Left cardiac atrium (tissue), 4 donors: ENCODE measurements at places on chromosomes 1 and 21. TPM values are rescaled to one million over a fixed set of nuclear protein-coding genes. Genes with fewer than 3 reads are reported as not detected.

DNA sequence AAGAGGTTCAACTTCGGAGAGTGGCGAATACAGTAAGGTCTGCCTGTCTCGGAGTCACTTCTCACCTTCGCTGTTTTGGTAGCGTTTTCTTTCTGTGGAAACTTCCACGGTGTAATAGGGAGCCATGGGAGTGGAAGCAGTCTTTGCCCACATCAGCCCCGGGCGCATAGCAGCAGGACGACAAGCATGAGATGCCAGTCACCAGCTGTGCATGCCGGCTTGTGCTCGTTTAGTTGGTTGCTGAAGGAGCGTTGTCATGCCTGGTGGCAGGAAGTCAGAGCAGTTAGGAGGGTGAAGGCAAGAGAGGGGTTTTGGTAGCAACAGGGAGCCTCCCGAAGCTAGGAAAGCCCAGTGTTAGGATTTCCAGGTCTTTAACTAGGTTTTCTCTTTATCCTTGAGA, 58.8 kb downstream of the MRPS6 start:
- no peak for DNase-seq

DNA sequence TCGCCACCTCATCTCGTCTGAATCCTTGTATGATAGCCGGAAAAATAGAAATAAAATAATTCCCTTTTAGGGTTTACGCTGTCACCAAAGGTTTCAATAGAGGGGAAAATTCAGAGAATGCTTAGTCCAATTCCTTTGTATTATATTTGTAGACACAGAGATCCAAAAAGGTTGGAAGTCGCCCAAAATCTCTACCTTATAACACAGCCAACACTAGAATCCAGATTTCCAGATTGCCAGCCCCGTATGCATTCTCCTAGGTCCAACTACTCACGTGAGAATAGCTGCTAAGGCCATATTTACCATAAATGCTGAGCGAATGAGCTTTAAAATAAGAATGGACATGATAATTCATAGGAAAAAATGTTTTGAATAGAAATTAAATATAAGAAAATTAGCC, 124.5 kb downstream of the KCNK1 start:
- no peak for DNase-seq

The DDX59 gene
- 11.9 TPM for total RNA-seq

DNA sequence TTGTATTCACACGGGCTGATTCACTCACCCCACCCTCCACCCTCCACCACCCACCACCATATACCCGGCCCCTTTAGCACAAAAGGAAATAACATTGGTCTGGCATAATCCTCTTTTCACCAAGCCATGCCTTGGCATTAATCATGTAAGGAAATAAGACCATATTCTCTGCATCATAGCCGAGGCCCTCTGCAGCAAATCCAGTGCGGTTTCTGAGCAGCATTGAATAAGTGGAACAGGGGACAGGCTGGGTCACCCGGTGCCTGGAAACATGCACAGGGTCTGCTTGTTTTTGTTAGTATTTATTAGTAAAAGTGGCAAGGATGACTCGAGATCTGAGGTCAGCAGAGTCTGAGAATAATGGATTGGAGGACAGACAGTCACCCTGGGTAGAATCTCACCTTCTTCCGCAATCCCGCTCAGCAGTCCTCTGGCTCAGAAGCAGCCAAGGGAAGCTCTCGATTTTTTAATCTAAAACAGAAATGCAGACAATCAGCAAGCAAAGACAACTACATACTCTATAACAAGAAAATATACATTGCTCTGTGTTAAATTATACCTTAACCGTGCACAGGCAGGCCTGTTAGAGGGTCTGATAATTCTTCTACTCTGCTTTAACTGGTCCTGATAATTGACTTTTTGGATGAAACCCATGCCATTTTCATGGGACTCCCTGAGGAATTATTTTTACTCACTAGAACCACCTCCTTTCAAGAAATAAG, 52.4 kb upstream of the CDC42BPA start:
- no peak for DNase-seq

DNA sequence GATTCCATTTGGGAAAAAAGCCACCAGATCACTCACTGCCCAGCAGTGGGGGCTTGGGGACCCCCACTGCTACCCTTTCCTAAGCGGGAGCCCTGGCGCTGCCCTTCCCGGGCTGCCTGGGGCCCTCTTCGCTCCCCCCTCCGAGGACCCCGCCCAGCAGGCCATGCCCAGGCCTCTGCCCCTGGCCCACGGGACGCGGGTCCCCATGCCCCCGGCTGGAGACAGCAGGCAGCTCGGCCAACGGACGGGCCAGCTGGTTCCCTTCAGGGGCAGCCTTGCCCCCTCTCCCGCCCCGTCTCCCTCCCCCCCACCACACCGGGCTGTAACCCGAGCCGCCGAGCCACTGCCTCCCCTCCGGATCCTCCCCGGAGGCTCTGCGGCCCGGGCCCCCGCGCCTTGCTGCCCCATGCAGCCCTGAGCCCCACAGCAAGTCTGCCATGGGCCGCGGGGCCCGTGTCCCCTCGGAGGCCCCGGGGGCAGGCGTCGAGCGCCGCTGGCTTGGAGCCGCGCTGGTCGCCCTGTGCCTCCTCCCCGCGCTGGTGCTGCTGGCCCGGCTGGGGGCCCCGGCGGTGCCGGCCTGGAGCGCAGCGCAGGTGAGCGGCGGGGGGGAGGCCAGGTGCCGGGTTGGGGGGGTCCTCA, at the start of gene MMP23B:
MMP23B (plus strand) TSS at position 392 of the 639 bp plus-strand sequence; CDS start at position 438, 46 bp downstream.
- peak; percentile 38 for DNase-seq

DNA sequence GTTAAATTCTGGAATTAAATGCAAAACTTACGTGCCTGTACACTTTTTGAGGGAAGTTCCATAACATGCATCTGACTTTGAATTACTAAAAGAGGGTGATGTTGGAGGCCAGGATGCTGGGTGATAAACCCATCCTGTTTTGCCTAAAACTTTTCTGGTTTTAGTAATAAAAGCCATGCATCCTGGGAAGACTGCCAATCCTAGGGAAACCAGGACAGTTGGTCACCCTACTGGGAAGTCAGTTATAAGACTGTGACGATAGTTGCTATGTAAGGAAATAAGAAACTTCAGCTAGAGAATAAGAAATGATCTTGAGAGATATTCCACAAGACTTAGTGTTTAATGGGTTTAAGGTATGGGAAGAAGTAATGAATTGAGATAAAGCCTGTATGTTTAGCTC, 336.6 kb upstream of the LYPLAL1 start:
- DNase-seq: no peak

The GJA9 gene
- not detected for total RNA-seq

DNA sequence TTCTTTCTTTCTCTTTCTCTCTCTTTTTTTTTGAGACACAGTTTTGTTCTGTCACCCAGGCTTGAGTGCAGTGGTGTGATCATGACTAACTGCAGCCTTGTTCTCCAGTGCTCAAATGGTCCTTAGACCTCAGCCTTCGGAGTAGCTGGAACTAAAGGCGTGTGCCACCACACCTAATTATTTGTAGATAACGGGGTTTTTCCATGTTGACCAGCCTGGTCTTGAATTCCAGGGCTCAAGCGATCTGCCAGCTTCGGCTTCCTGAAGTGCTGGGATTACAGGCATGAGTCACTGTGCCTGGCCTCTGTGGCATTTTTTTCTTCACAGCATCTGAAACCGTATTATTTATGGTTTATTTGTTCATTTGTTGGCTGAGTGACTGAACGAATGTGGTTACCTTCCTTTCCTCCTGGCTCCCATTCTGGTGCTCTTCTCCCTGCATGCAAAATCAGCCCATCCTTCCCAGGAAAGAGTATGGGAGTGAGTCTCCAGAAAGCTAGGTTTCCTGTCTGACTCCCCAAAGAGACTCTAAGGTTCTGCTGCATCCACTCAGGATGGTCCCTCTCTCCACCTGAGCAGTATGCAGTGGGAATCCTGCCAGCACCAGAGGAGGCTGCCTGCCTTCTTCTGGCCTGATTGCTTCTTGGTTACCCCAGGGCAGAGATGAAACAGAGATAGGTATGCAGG, 155.0 kb upstream of the BEND5 start:
- peak; percentile 26 for DNase-seq

DNA sequence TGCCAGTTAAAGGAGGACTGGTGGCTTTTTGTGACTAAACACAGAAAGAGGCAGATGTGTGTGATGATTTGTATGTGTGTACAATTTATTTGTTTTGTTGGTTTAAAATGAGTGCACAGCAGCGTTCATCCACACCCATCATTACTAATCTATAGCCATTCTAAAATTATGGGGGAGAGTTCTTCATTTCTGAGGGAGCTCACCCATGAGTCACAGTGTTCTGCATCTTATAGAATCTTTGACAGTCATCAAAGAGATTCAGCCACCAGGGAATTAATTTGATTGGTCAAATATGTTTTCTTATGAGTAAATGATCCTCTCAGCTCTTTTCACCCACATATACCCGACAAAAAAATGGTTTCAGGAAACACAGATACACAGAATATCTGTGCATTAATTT, 147.9 kb downstream of the GREM2 start:
- no peak for DNase-seq

The CD247 gene
- total RNA-seq: 1.1 TPM

- no peak for DNase-seq
These were observed 353.2 kb downstream of the PLPP3 start for GRCh38 chr1:56225964-56226815.

DNA sequence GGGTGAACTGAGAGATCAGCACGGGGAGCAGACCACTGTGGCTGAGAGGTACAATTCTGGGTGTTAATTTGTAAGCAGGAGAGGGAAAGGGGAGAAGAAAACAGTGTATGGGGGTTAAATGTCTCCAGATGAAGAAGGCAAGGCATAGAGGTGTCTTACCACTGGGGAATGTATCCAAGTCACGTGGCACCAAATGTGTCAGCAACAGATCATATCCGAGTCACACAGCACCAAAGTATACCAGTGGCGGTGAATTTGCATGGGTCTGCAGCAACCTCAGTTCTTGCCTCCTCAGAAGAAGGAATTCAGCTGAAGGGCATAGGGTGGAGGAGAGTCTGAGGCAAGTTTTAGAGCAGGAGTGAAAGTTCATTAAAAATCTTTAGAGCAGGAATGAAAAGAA, 21.2 kb upstream of the SYCP1 start:
- no peak for DNase-seq

DNA sequence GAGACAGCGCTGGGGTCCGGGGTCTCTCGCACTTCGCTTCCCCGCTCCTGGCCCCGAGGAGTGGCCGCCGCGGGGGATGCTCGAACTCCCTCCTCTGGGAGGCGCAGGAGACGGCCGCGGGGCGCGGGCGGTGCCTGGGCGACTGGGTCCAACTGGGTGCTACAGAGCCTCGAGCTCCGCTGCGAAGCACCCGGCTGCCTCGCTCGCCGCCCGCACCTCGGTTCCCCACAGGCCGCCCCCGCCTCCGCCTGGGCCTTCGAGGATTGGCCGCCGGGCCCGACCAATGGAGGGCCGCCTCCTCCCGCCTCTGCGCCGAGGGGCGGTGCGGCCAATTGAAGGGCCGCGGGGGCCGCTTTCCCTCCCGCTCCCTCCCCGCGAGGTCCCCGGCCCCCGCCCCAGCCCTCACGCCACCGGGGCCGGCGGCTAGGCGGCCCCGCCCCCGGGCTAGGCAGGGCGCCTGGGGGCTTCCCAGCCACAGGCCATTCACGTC, at the start of gene CNN3:
CNN3 (minus strand) TSS at position 196 of the 490 bp plus-strand sequence. CDS start 216 bp downstream, outside the sequence.
- DNase-seq: peak; percentile 94

DNA sequence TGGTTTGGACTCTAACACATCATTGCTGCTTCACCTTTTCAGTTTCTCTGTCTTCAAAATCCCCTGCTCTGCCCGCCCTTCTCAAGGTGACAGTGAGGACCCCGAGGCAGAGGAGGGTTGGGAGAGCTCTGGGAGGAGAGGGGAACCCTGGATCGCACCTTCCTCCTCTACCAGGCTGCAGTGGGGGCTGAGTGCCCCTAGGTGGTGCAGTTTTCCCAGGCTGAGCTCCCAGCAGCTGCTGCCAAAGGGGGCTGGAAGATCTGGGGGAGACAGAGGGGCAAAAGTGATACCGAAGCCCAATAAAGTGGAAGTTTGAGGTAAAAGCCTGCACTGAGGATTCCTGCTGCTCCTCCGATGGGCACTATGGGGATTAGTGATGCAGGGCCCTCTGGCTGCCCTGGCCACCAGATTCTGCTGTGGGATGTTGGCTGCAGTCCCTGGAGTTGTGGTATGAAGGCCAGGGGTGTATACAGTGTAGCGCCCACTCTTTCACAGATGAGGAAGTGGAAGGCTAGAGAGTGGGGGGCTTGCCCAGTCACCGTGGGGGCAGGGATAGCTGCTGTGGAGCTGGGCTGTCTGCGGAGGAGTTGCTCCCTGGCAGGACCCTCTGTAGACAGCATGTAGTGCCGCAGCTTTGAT, 40.7 kb upstream of the SCMH1 start:
- DNase-seq: peak; percentile 38

The POU3F1 gene
- 0.09 TPM for total RNA-seq

The PRAMEF15 gene
- total RNA-seq: not detected

- DNase-seq: no peak
These were observed 564.2 kb downstream of the PTPRU start for GRCh38 chr1:29800522-29800956.

- no peak for DNase-seq
These were observed 40.9 kb upstream of the SLC6A9 start for GRCh38 chr1:44072204-44072603.

DNA sequence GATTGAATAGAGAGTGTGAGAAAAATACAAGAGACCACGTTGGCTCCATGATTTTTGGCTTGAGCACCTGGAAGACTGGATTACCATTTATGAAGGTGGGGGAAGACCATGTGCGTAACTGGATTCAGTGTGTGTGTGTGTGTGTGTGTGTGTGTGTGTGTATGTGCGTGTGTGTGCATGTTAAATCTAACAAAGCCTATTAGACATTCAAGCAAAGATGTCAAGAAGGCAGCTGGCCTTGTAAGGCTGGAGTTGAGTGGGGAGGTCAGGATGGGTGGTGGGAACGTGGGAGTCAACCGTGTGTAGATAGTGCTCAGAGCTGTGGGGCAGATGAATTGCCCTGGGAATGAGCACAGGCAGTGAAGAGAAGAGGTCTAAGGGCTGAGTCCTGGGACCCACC, 293.8 kb upstream of the POU3F1 start:
- DNase-seq: no peak

DNA sequence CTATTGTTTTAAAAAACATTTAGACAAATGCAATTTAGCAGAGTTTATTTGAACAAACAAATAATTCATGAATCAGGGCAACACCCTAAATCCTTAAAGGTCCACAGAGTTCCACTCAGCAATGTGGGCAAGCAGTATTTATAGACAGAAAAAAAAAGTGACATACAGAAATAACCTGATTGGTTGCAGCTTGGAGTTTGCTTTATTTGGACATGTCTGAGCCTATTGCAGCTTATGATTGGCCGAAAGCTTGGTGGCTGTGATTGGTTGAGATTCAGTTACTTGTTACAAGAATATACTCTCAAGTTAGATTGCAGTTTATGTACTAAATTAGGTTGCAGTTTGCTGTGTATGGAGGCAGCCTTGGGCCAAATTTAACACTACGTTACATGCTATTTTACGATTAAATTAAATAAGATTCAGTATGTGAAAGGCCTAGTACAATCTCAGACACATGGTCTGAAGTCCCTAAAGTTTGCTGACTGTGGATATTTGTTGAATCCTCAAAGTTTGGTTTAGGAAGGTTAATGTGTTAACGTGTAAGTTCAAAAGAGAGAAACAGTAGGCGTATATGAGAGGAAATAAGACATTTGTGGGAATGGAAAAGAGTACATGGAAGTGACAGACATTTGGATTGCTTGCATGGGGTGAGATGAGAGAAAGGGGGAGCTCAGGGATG, 6.9 kb upstream of the CAMSAP2 start:
- DNase-seq: no peak

The PAPPA2 gene
- 0.89 TPM for total RNA-seq

- DNase-seq: no peak
These were observed 15.7 kb upstream of the HAX1 start for GRCh38 chr1:154256686-154257085.
